ENCODE measurements at places on chromosomes 11 and 22.

GRCh38 chr11:63608353-63609345 lies 5.6 kb downstream of the PLAAT3 start:
- DNase-seq = peak; percentile 61

GRCh38 chr11:59186130-59186594 lies 14.2 kb downstream of the DTX4 start:
- peak; percentile 23 for DNase-seq

- peak; percentile 59 for DNase-seq
Observed at GRCh38 chr11:20355221-20356219, 8.0 kb upstream of the HTATIP2 start.

DNA sequence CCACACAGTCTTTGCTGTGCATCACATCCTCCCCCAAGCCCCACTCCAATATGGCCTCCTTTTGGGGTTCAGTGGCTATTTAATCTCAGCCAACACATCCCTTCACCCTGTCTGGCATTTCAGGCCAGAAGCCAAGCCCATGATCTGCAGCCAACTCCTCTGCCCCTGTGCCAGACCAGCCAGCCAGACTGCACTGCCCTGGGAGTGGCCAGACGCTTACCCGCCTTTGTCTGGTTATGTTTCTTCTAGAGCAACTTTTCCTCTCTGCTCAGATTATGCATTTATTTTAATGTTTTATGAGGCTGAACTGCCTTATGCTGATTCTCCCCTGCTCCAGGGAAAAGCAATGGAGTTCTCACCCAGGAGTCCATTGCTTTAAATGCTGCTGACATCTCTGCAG lies 206.7 kb upstream of the TBCEL start:
- DNase-seq = no peak

All from fibroblast of pulmonary artery (primary cell).